Thyroid gland (tissue), 4 donors: ENCODE measurements at places on chromosomes 7 and 10. TPM values are rescaled to one million over a fixed set of nuclear protein-coding genes. Genes with fewer than 3 reads are reported as not detected.

DNA sequence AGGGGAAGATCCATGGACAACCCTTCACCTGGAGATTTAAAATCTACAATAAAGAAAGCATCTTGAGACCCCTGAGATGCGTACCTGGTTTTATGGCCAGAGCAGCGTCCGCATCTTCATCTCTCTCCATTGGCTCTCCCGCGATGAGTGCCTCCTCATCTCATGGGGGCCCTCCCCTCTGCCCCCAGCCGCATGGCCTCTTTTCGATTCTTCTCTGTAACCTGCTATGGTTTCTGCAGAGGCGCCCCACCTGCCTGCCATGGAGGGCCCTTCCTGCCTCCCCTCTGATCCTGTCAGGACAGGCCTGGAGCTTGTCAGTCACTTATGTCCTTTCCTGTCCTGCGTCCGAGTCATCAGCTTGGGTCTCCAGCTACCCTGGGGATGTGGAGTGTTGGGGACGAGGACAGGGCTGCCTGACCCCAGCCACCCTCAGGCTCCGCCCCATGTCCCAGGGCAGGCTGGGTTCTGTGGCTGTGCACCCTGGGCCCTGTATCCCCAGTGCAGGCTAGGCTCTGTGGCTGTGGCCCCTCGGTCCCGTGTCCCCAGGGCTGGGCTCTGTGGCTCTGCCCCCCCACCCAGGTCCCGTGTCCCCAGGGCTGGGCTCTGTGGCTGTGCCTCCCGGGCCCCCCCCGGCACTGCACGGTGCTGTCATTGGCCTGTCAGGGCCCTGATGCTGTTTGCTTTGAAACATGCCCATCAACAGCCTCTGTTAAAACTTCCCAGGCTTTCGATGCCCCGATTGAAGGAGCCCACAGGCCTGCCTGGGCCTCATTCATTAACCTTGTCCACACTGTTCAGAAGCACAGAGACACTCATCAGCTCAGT, 99.8 kb downstream of the WDR37 start:
- DNase-seq = no peak

DNA sequence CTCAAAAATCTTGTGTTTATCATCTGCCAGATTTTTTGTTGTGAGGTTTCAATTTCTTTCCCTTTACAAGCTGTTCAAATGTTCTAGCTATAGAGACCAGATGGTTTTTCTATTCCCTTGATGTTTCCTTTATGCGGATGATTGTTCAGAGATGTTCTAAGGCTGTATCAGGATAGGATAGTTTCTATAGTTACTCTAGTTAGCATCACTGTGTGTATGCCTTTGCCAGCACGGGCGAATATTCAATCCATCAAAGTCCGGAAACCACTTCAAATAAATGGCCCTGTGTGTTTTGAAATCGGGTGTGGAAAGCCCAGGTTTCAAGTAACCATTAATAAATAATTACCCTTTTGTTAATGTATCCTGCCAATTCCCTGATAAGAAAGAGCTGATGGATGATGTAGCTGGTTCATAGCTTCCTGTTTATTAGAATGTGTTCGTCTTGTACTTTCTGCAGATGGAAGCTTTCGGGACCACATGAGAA, 149.8 kb upstream of the PRKCQ start:
- DNase-seq = no peak

DNA sequence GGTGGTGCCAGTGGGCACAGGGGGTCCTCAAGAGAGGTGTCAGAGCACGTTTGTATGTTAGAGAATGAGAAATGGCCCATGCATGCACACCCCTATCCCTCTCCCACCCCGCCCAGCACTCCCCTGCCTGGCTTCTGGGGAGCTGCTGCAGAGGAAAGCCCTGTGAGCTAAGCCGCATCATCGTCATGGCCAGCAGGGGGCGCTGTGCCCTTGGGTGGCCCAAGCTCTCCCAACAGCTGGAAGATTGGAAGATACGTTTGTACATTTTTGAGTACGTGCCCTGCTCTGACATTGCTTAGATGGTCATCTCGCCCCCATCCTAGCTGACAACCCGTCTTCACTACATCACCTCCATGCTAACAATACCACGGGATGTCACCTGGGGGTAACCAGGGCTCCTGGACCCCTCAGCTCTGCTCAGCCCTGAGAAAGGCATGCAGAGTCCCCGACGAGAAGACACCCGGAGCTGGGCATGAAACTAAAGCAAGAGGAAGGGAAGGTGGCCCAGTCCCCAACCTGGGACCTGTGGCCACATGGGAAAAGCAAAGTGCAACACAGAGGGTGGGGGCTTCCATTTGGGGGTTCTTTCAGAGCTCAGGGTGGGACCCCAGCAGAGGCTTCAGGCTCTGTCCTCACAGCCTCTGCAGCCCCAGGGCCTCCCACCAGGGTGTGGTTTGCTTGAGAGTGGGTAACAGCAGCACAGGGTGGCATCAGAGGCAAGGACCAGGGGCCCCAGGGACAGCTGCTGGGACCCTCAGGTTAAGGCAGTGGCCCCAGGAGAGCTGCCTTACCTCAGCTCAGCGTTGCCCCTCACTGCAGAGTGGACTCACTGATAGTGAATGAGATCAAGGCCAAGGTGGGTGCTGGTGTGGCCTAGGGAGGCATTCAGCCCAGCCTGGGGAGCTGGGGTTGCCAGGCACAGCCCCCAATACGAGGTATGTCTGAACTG, 136.6 kb downstream of the PTPN20 start:
- DNase-seq = peak; percentile 80

- no peak for DNase-seq
Observed at GRCh38 chr7:32228601-32229000, 158.4 kb upstream of the PDE1C start.

PDK4 gene
- total RNA-seq = 37.9 TPM

- DNase-seq = no peak
Observed at GRCh38 chr7:68122801-68123200, 1126.2 kb downstream of the TYW1 start.

DNA sequence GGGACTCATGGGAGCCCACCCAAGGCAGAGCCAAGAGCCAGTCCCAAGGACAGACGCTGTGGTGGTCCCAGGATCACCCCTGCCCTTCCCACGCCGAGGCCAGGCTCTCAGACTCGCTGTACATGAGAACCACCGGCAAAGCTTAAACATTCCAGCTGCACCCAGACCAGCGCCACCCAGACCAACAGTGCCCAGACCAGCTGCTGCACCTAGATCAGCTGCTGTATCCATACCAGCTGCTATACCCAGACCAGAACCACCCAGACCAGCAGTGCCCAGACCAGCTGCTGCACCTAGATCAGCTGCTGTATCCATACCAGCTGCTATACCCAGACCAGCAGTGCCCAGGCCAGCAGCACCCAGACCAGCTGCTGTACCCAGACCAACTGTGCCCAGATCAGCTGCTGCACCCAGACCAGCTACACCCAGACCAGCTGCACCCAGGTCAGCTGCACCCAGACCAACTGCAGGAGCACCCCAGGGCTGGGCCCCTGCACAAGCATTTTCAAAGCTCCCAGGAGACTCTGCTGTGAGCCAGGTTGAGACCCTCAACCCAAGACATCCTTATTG, 47.9 kb upstream of the CNPY1 start:
- no peak for DNase-seq
